ENCODE measurements at places on chromosomes 2 and 18.

DNA sequence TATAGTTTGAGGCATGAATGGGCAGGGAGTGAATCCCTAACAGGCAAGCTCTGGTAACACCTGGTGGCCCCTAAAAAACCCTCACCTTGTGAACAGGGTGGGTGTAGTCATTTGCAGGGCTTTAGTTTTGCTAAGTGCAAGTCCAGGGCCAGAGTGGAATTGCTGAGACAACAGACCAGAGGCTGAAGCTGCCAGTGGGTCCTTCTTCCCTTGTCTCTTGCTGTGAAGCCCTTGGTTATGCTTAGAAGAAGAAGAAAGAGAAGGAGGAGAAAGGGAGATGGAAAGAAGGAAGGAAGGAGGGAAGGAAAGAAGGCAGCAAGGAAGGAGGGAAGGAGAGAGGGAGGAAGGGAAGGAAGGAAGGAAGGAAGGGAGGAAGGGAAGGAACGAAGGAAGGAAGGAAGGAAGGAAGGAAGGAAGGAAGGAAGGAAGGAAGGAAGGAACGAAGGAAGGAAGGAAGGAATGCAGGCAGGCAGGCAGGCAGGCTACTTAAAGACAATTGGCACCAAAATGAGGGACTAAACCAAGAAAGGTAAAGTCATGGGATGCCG lies 45.8 kb downstream of the SMAD7 start:
- DNase-seq = no peak

DNA sequence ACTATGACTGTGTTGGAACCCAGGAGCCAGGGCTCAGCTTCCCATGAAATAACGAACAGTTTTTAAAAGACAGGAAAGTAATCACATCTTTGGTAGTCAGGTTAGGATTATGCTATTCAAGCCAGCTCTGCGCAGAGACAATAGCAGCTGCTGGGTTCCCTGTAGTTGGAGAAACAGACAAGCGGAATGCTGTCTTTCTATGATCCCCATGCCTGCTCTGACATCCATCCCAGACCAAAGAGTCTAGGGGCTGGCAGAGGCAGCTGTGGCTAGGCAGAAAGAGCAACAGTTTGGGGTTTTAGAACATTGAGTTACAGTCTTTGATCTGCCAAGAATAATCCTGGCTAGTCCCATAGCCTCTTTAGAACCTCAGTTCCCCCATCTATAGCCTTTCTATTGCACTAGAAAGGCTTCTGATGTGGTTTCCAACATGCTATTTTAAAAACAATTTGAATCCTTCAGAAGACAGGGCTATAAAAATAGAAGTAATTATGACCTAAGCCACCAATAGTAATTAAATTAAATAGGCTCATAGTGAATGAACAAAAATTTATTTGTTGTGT lies 146.8 kb downstream of the MTX2 start:
- DNase-seq = no peak

DNA sequence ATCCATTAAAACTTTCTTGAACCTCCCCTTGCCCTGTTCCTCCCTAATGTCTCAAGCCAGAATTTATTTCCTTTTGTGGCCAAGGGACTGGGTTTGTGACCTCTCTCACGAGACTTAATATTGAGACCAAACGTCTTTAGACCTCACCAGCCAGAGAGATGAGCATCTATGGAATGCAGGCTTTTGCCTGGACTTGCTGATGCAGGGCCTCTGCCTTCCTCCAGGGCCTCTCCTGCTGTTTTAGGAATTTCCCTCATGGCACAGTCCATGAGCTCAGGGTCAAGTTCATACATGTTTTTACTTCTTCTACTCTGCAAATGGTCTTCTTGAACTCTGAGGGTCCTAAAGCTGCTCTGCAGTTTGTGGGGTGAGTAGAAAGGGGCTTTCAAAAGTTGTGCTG lies 22.3 kb downstream of the IL1B start:
- no peak for DNase-seq

GRCh38 chr2:180376066-180376465 lies 369.0 kb upstream of the CWC22 start:
- no peak for DNase-seq

DNA sequence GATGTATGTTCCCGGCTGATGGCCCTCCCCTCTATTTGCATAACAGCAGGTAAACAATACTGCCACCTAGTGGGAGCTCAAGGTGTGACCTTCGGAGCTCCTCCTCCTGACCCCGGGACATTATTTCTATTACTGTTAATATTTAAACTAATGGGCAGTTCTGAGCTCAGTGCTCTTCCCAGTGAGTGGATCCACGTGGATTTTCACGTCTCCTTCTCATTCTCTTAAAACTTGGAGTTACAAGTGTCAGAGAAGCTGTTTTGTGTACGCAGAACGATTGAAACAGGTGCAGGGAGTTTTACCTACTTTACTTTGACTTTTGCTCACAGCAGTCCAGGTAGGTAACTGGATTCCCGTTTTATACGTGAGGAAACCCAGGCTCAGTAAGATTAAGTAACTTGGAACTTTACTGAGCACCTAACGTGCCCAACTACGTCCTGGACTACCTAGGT lies 127.3 kb downstream of the PRKCE start:
- DNase-seq = no peak

GRCh38 chr18:9839853-9840252 lies 45.9 kb upstream of the TXNDC2 start:
- DNase-seq = no peak

DNA sequence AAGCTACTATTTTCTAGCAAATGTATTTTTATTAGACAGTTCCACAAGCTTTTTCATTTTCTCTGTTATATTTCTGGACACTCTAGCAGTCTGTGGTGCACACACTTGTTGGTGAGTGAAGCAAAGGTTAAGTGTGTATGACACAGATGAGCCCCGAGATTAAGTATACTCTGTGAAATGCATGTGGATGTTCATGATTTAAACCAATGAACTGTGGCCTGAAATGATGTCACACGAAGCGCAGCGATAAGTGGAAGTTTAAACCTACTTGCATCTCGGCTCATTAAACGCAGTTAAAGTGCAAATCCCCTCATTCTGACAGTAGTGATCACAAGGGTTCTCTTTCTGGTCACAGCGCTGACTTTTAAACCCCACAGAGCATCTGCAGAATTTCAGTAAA lies 1488.8 kb upstream of the NXPH2 start:
- DNase-seq = no peak

GRCh38 chr2:192828947-192829346 lies 634.2 kb upstream of the TMEFF2 start:
- DNase-seq = no peak

DNA sequence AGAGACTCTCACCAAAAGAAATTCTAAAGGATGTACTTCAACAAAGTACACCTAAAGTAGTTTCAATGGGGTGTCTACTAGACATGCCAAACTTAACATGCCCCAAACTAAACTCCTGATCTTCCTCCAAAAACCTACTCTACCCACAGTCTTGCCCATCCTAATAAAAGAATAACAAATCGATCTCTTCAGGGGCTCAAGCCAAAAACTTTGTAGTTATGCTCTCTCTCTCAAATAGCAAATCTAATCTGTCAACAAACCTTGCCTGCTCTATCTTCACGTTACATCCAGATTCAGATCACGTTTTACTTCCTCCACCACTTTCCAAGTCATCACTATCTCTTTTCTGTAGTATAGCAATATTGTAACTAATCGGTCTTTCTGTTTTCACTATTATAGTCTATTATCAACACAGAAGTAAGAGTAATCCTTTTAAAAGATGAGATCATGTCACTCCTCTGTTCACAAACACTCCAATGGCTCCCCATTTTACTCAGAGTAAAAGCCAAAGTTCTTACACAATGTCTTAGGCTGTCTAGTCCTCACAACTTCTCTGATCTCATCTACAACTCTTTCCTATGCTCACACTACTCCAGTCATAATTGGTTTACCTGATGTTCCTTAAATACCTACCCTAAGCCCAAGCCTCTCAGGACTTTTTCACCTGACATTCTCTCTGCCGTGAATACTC lies 79.9 kb downstream of the THADA start:
- DNase-seq = no peak

- no peak for DNase-seq
Observed at GRCh38 chr18:77113361-77114151, 19.0 kb downstream of the MBP start.

DNA sequence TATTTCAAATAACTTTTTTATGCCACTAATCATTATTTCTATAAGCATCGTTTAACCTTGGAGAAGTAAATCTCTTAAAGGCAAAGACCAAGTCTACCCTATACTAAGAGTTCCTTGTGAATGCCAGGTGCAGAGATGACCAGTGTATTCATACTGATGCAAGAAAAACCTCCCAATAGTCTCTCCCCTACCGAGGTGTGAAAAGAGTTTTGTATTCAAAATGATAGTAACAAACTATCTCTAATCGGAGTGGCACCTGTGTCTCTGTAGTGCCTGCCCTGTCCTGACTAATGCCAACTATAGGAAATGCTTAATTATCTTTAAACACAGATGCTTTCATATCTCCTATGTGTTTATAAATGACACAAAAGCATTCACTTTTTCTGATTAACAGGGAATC lies 798.5 kb downstream of the TRIB2 start:
- DNase-seq = no peak

GRCh38 chr2:97713296-97714083 lies at the start of gene ZAP70:
ZAP70 (plus strand) TSS chr2:97713576; CDS start chr2:97724037, 10,461 bp downstream.
- no peak for DNase-seq

GRCh38 chr18:24633121-24633520 lies 172.7 kb downstream of the HRH4 start:
- no peak for DNase-seq

DNA sequence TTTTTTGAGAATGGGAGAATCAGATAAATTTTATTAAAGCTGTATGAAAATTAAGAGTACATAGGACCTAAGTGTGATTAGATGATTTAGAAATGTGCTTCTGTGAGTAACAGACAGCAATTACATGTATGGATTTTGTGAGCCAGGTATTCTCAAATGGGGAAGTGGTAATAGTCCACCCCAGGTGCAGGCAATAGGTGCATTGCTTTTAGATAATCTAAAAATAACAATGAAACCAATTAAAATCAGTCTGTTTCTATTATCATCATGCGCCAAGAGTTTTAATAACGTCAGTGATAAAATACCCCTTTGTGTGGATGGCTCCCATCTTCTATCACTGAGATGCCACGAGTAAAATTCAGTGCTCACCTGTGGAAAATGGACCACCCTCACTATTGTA lies 265.3 kb downstream of the RNF144A start:
- no peak for DNase-seq

DNA sequence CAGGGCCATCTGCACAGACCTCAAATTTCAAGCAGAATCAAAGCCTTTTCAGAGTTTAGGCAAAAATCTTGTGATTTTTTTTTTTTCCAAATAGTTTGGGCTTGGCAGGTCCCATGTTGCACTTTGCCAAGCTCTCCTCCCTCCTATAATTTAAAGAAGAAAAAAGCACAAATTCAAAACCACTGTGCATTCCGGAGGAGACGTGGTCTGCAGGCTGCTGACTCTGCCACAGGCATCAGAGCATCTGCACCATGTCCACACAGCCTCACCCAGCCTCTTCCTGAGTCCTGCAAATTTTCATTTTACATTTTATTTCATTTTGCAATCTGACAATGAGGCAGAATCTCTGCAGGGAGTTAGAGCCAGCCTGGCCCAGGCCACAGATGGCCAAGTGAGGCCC lies 15.7 kb upstream of the GPC1 start:
- DNase-seq = no peak

DNA sequence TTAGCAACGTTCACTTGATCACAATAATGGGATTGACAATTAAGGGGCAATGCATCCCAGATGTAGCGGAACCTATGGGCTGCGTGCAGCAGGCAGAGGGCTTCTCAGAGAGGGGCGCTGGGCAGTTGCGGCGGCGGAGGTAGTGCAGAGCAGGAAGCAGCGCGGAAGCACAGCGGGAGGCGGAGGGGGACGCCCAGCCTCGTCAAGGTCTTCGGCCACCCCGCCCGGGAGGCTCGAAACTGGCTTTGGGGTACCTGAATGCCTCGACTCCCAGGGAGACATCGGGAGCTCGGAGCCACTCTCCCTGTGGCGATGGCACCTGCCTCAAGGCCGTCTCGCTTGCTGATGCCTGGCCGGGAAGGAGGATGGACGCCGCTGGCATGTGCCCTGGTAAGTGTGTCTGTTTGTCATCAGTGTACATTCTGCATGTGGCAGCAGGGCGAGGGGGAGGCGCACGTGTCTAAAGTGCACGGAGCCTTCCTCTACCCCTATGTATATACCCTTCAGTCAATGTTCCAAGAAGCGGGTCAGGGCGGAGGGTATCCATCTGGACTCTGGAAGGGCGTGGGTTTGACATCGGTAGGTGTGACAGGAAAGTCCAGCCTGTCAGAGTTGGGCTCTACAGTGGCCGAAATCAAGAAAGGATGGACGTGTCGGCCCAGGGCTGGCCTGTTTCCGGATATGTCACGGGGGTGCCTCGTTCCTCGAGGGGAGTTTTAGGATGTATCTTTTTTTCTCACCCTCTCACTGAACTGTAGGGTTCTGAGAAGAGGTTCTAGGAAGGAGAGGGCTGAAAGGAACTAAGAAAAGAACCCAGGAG lies 7.5 kb upstream of the SP9 start:
- DNase-seq = no peak
